AG10803 (cell line): ENCODE measurements at places on chromosomes 13 and 19.
A peak's percentile ranks its signal among the peaks of the same experiment; 100 is the strongest.

DNA sequence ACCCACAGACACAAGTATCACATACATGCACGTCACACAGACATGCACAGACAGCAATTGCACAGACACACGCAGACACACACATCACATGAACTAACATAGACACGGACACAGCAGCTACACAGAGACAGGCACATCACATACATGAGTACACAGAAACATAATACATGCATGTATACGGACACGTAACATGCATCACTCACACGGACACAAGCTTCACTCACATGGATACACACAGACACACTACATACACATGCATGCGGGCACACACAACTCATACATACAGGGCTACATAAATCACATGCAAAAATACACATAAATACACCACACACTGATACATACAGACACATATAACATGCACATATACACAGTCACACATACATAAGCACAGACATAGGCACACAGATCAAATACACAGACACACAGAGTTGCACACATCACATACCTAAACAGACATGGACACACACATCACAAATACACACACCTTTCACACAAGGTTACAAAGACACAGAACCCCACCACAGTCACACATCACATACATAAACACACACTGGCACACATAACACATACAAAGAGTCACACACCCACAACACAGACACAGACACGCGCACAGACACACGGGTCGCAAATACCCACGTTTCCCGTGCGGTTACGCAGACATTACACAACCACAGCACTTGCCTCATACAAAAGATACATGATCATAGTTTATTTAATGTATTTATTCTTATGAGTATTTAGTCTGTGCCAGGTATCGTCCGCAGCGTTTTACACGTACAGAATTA is 1.1 kb upstream of the LMTK3 start:
- DNase-seq, result no peak

- DNase-seq, result no peak
These were observed at the start of gene CDC34 for GRCh38 chr19:531753-532560. CDC34 (plus strand) TSS chr19:531760; CDS start chr19:531932, 172 bp downstream.

DNA sequence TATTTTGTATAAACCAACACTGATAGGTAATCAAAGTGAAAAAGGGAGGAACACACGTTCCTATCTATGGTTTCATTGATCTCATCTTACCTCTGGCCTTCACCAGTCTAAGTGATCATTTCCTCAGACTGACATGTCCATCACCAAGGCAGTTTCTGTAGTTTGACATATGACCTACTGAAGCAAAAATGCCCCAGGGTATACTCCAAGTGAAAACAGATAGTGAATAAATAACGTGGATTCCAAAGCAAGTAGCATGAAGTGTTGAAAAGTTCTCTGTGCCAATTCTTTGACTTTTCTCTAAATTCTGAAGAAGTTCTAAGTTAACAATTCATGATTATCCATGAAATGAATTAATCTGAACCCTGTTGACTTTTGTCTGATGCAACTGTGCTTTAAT is 334.2 kb upstream of the SGCG start:
- no peak for DNase-seq

DNA sequence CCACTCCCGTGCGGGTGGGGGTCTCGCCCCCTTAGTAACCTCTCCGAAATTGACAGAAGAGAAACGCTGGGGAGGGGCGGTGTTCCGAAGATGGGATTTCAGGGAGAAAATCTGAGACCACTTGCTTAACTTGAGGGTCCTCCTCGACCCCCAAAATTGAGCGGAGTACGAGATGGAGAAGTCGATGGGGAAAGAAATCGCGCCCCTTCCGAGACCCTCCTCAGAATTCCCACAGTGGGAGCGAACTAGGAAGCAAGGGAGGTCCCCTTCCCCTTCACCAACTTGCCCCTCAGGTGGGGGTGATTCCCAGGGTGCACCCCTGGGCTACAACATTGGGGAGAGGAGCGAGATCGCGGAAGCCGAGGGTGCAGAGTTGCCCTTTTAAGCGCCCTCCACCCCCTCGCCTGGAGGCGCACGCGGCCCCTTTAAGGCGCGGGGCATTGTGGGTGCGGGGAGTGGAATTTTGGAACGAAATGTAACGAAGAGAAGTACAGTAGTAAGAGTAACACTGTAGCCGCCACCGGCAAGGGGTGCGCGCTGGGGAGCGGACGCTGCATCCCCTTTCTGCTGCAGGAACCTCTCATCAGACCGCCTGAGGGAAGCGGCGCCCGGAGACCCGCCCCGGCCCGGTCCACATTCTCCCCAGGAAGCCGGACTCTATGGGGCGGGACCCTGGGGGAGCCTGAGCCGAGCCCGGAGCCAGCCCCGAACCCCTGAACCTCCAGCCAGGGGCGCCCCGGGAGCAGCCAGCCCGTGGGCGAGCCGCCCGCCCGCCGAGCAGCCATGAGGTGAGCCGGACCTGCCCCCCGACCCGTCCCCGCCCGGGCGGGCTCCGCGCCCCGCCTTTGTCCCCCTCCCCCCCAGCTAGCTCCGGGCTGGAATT is at the start of gene VASP:
VASP (plus strand) TSS at position 491 of the 883 bp plus-strand sequence; CDS start at position 784, 293 bp downstream.
- DNase-seq, result peak; percentile 78

DNA sequence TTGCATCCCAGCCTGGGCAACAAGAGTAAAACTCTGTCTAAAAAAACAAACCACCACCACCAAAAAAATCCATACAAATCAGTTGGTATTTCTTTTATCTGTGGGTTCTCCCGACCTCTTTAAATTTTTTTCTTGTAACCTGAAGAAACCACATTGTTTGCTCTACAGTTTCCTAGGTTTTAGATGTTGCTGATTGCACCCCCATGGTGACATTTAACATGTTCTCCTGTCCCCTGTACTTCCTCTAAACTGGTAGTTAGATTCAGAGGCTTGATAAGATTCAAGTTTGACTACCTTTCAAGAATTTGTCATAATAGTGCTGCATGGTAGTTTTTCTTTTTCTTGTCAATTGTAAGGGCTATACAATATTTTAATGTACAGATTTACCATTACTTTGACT is 24.0 kb downstream of the ALG5 start:
- DNase-seq, result no peak

DNA sequence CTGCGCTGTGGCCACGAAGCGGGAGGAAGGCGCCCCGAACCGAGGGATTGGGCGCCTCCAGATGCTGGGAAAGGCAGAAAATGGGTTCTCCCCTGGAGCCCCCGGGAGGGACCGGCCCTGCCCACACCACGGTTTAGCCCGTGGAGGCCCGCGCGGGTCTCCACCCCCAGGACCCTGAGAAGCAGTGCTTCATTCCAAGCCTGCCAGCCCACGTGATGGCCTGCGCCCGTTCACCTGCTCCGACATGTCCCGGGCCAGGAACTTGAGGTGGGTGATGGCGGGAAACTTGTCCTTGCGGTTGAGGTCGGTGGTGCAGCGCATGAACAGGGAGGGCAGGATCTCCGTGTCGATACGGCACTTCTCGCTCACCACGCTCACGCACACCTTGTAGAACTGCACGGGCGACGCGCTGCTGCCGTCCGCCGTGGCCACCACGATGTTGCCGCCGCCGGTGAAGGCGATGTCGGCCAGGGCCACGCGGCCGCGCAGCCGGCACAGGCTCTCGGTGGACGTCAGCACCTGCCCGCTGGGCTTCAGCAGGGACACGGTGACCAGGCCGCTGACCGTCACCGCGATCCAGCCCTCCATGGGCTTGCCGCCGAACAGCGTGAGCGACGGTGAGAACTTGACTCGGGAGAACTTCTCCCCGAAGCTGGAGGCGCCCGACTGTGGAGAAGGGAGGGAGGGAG is 7.3 kb downstream of the MED16 start:
- no peak for DNase-seq

DNA sequence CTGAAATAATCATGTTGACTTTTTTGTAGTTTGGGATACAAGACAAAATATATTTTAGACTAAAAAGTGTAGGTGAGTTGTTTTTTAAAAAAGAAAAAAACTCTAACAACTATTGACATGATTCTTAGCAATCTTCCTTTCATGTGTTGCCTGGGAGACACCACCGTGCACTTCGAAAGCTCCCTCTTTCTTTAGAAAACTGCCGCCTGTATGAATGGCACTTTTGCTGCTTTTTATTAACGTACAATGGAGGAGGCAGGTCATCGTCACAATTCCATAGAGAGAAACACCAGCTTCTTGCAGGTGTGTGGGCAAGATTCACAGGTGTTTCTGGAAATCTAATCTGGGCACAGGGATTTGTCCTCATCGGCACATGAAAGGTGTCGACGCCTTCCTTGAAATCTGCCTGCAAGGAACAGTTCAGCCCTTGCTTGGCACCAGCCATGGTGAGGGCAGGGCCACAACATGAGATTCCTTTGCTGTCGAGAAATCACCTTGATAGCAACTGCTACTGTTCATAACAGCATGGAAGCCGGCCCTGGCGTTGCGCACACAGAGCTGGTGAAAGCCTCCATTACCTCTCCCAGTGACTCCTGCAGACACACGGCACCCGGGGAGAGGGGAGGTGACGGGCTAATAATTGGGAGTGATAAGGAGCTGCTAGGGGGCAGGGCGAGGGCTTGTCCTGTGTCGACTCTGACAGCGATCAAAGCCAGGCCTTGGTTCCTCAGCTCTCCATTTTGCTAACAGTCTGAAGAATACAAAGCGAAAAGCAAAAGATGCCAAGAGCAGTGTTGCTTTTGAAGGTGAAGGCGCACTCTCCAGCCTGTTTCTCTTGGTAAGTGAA is 66.5 kb downstream of the EFNB2 start:
- no peak for DNase-seq

GRCh38 chr19:44845286-44845611 is 848 bp upstream of the NECTIN2 start:
- no peak for DNase-seq

DNA sequence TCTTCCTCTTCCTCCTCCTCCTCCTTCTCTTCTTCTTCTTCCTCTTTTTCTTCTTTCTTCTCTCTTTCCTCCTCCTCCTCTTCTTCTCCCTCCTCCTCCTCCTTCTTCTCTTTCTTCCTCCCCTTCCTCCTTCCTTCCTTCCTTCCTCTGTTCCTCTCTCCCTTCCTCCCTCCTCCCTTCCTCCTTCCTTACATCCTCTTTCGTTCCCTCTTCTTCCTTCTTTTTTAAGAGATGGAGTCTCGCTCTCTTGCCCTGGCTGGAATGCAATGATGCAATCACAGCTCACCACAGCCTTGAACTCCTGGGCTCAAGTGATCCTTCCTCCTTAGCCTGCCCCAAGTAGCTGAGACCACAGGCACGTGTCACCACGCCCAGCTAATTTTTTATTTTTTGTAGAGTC is 13.2 kb downstream of the EHD2 start:
- DNase-seq, result peak; percentile 86

DNA sequence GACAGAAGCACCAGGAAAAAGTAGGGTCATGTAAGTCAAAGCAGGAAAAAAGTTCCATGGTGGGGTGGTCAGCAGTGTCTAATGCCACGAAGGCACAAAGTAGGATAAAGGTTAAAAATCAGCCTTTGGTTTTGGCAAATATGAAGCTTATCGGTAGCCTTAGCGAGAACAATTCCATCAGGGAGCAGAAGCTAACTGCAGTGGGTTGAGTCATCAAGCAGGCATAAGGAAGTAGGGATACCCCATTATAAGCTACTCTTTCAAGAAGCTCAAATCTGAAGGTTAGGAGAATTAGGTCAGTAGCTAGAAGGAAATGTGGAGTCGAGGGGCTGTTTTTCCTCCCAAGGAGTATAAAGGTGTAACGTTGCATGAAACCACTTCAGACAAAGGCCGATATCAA is 57.5 kb upstream of the USPL1 start:
- no peak for DNase-seq

DNA sequence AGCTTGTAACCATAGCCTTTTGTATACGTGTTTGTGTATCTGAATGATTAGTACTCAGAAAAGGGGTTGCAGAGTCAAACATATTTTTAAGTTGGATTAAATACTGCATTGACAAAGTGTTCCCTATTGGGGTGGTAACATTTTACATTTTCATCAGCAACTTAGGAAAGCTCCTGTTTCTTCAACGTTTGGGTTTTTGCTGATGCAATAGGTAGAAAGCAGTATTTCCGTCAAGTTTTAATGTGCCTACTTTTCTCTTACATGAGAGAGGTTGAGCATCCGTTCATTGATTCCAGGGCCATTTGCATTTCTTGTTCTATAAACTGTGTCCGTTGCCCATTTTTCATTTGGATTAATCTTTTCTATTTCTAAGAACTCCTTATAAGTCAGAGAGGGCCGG is 56.2 kb downstream of the SKA3 start:
- no peak for DNase-seq

DNA sequence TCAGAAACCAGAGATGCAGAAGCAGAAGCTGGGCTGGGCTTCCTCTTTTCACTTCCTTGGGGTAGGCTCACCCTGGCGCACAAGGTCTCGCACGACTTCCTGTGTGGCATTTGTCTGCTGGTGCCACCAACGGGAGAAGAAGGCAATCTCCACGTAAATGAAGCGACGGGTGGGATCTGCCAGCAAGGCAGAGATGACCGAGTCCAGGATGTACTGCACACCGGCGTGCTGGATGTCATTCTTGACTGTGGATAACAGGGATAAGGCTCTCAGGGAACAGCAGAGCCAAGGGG is 1.3 kb downstream of the MAN2B1 start:
- DNase-seq, result no peak

DNA sequence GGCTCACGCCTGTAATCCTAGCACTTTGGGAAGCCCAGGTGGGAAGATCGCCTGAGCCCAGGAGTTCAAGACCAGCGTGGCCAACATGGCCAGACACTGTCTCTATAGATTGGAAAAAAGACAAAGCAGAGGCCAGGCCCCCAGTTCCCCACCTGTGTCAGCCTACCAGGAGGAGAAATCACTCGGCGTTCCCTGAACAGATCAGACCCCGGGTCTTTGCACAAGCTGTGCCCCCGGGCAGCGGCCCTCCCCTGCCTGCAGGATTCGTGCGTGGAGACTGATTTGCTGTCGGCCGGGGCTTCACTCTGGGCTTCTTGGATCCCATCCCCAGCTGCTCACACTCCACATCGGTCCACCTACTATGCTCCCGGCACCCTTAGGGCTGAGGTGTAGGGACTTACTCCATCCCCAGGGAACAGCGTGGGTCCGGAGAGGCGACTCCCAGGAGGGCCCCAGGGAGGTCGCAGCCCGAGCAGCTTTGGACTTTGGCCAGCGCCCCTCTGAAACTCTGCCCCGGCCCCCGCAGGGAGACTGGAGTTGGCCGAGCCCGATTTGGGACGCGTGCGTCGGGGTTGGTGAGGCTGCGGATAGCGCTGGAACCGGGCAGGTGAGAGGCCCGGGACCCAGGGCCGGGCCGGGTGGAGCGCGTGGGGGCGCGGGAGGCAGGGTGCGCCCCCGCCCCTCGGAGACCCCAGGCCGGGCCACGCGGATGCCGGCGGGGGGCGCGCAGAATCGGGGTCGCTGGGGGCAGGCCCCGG is 515 bp upstream of the EFNA2 start:
- no peak for DNase-seq

GRCh38 chr13:92461402-92461801 is 765.2 kb upstream of the GPC6 start:
- no peak for DNase-seq

DNA sequence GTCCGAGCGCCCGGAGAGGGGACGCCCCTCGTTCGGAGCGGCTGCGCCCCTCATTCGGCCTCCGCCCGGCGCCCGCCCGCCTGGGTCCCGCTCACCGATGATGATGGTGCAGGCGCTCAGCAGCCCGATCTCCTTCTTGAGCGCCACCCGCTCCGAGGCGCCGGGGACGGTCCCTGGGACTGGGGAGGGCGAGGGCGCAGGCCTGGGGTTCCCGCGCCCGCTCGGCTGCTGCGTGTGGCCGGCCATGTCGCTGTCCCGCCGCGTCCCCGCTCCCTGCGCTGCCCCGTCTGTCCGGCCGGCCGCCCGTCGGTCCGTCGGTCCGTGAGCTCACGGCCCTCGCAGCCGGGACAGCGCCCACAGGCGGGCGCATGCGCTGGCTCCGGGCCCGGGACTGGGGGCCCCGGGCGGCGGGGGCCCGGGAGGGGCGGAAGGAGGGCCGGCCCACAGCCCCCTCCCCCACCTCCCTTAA is at the start of gene SLC7A10:
SLC7A10 (minus strand) TSS at position 393 of the 469 bp plus-strand sequence; CDS start at position 246, 147 bp downstream.
- no peak for DNase-seq
